Activated B cell treated with CpG ODN at 0.5 μM for 24 hours (primary cell): ENCODE measurements at places on chromosomes 7 and 10.

DNA sequence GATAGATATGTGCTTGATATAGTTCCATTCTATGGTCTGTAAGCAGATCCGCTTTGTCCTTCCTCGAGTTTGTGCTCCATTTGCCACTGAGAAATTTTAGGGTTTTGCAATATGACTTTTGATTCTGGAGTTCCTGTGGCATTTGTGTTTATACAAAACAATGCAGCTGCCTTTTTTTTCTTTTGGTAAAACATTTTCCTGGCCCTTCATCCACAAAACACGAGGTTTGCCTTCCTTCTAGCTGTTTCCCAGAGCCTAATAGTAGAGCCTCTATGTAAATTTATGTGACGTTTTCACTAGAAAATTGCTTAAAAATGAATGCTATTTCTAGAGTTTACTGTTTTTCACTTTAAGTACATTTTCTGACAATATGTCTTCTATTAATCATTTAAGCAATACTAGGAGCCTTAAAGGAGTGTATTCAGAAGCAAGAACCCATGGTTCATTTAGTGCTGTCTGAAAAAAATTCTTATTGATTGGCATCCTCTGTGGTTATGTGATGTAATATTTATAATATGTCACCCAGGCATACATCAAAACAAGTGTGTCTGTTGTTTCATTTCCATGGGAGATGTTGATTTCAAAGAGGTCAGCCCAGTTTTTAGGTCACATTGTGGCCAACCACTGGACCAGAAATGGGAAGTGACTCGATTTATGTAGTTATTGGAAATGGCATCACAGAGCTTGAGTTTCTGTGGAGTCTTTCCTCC lies 618.3 kb downstream of the LRMDA start:
- no peak for DNase-seq

- DNase-seq, result no peak
Observed at GRCh38 chr10:51000976-51001375, 73.3 kb upstream of the PRKG1 start.

DNA sequence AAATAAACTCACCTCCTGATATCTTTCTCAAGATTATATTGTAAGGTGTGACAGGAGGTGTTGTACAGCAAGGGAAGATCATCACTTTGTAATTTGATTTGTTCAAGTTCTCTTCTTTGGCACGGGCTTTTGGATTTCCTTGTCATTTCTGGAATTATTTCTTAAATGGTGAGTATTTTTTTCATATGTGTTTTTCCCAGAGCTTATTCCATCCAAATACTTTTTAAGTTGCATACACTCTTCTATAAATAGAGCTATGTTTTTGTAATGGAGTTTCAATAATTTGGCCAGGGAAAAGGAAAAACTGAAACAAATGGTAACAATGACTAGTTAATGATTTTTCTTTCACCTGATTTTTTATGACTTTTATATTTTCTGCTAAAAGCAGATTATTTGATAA lies 92.5 kb downstream of the CFAP58 start:
- no peak for DNase-seq

DNA sequence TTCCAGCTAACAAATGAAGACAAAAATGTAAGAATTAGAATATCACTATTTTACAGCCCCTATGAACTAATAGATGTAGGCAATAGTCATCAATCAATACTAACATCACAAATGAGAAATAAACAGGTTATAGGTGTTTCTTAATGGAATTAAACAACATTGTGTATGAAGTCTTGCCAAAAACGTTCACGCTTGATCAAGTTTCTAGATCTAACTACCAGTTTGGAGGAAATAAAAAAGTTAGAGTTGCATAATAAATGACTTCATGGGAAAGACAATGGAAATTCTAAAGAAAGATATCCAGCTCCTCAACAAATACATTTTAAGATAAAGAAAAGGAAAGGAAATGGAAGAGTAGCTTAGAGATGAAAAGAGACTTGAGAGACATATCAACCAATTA lies 19.7 kb downstream of the TAC1 start:
- DNase-seq, result no peak

- no peak for DNase-seq
Observed at GRCh38 chr10:93098816-93099215, 25.1 kb downstream of the CYP26A1 start.

DNA sequence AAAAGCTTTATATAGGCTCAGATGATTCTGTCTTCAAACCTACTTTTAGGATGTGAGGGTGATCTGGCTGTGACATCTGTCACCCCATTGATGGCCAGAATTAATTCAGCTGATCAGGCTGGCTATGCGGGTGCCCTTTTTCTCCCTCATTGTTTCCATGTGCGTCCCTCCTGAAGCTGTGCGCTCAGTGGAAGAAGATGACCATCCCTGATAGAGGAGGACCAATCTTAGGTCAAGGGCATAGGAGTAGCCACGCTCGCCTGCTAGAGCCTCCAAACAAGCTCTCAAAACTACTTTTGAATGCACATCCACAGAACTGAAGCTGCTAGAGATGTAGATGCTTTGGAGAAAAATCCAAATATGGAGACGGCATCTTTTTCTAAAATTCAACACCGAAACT lies 48.7 kb downstream of the MYPN start:
- no peak for DNase-seq

DNA sequence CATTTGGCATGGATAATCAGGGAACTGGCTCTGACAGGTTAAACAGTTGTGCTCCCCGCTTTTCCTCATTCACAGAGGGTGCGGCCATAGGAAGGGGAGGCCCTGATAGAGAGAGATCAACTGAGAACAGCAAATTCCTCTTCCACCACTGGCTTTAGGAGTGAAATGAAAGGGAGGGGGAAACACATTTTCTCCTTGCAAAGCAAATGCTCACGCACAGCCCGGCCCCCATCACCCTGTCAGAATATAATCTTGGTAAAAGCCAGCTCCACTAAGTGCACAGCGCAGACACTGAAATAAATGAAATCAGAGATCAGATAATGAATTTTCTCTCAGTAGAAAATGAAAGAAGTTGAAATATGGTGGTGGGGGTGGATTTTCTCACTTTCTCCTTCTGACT lies 187.2 kb downstream of the GLI3 start:
- no peak for DNase-seq
